ENCODE measurements at places on chromosomes 7 and 10.

GRCh38 chr10:96252730-96253129 lies 18.6 kb downstream of the BLNK start:
- DNase-seq: no peak

GRCh38 chr10:13971601-13972475 lies 358.9 kb downstream of the FRMD4A start:
- no peak for DNase-seq

- no peak for DNase-seq
These were observed 44.2 kb upstream of the C10orf71 start for GRCh38 chr10:49254556-49255318.

- no peak for DNase-seq
These were observed 442.5 kb downstream of the KCNMA1 start for GRCh38 chr10:77195101-77195500.

- DNase-seq: no peak
These were observed 176.4 kb downstream of the DNAJB6 start for GRCh38 chr7:157513162-157513621.

DNA sequence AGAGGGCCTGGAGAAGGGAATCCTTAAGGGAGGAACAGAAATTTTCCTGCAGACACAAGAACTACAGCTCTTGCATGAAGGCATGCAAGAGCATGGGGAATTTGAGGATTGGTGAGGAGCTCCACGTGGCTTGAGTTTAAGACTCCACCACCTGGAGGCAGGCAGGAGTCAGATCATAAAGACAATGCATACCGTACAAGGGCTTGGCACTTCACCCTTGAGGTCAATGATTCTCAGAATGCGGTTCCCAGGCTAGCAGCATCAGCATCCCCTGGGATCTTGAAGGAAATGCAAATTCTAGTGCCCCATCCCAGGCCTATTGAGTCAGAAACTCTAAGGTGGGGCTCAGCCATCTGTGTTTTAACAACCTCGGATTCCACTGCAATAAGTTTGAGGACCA lies 143.8 kb downstream of the C7orf25 start:
- no peak for DNase-seq

GRCh38 chr7:19296617-19297016 lies 151.4 kb upstream of the FERD3L start:
- no peak for DNase-seq

- DNase-seq: peak; percentile 30
These were observed 27.1 kb downstream of the TNRC18 start for GRCh38 chr7:5396542-5396941.

- DNase-seq: peak; percentile 59
These were observed at the start of gene GRID1 for GRCh38 chr10:86366033-86366901. GRID1 (minus strand) TSS chr10:86366795.
